CD4-positive, alpha-beta T cell treated with Interleukin-2 at 100 ng/mL for 4 hours (primary cell): ENCODE measurements at places on chromosomes 16 and 17.

- no peak for DNase-seq
Observed at GRCh38 chr17:39927929-39928857, 661 bp downstream of the LRRC3C start.

- no peak for DNase-seq
Observed at GRCh38 chr17:15663176-15663575, 20.9 kb downstream of the TRIM16 start.

DNA sequence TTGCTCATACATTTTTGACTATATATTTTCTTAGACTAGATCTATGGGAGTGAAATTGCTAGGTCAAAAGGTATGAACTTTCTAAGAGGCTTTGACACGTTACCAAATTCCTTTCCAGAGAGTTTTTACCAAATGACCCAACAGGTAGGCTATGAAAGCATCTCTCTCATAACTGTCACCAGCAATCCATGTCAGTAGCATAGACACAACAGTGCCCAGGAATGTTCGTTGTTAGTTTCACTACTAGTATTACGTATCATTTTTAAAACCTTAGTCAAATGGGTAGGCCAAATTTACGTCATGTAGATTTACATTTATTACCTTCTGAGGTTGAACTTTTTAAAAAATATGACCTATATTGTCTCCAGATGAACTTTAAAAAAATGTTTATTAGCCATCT is 66.8 kb downstream of the MARCHF10 start:
- DNase-seq = no peak

- no peak for DNase-seq
Observed at GRCh38 chr17:30113213-30113612, 3.4 kb upstream of the NSRP1 start.
